Amygdala (tissue), 56 donors: ENCODE measurements at places on chromosomes 2 and 18.

DNA sequence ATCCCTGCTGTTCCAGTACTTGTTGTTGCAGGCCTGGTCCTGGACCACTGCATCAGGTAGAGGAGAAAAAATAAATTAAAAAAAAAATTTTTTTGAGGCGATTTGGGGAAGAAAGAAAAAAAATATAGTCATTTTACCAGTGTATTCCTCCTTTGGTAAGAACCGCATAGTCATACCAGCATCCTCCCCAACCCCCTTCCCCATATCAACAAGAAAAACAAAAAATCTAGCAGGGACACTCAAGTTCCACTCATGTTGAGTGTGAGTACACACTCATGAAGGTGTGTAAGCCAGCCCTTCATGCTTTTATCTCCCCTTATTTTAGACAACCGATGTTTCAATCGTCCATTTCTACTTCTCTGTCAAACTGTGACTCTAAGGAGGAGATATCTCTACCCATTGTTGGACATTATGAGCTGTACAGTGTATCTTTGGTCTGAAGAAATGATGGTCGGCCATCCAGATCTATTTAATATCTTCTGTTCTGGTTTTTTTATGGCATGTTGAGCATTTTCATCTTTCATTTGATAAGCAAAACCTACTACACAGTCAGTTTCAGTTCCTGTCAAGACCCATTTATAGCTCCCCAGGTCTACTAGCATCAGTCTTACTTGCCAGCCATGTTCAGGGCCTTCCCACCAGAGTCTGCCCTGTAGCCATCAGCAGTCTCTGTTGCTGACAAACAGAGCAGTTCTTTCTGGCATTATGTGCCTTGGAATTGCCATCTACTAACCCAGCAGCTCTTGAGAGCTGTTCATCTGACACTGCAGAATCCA lies 20.0 kb downstream of the ELP2 start:
- no peak for DNase-seq

DNA sequence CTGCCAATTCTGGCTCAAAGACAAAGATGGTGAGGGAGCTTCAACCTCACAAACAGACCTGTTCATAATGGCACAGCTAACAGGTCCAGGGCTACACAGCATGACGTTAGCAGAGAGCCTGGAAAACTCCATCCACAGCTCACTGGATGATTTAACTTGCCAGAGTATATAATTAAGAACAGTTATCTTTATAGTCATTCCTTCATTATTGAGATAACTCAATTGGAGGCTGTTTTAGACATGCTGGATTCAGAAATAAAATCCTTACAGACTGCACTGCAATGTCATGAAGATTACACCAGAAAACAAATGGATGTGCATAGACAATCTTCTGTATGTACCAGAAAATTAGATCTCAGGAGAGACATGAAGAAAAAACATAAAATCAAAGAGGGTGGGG lies 55.1 kb upstream of the LYPD1 start:
- no peak for DNase-seq

DNA sequence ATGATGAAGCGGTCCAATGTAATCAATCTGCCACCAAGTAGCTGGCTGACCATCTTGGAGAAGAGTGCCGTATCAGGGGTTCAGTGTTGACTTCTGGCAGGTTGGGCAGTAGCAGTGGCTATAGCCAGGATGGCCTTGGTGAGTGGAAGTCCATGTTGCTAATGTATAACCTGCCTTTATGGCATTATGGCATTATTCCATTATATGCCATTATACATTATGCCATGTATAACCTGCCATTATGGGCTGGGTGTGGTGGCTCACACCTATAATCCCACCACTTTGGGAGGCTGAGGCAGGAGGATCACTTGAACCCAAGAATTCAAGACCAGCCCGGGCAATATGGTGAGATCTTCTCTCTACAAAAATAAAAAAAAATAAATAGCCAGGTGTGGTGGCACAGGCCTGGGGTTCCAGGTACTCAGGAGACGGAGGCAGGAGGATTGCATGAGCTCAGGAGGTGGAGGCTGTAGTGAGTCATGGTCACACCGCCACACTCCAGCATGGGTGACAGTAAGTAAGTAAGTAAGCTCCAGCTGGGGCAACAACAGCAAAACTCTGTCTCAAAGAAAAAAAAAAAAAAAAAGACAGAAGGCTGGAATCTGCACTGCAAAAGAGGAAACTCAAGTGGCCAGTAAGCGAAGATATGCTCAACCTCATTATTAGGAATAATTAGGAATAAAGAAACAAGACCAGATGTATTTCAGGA lies 24.4 kb upstream of the EMILIN2 start:
- no peak for DNase-seq

- no peak for DNase-seq
Measured at GRCh38 chr2:204037286-204037685, 100.7 kb downstream of the ICOS start.

DNA sequence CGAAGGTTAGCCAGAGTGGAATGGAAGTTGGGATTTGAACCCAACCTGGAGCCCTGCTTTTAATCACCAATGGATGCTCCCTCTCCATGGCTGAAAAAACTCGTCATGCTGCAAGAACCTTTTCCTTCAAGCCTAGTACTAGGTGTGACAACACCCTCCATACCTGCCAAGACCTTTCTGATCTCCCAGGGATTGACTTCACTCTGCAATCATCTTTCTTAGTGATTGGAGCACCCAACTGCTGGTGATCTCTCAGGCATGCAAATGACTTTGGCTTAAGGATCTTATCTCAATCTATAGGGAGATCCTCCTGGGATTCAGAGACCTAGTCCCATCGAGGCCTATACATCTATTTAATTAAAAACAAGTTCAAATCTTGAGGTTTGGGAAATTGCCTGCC lies 23.5 kb upstream of the ITGB6 start:
- no peak for DNase-seq

DNA sequence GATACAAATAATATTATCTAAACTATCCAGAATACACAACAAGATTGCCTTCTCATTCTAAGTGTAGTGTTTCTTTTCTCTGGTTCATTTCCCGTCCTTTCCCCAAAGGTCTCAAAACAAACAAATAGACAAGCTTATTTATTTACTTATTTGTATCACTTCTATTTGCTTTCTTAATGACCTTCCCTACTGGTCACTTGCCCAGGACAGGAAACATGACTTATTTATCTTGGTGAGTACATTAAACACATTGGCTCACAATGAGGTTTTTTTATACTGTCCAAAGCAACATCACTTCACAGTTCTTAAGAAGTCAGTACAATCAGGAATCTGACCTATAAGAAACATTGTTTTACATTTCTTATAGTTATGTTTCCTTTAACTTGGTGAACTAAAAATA lies 123.3 kb upstream of the KYNU start:
- no peak for DNase-seq

- no peak for DNase-seq
Measured at GRCh38 chr2:169806586-169806985, 7.9 kb downstream of the SSB start.

GRCh38 chr2:128323555-128323931 lies 4.9 kb upstream of the HS6ST1 start:
- no peak for DNase-seq

GRCh38 chr2:151483546-151483945 lies 73.8 kb downstream of the RIF1 start:
- no peak for DNase-seq

DNA sequence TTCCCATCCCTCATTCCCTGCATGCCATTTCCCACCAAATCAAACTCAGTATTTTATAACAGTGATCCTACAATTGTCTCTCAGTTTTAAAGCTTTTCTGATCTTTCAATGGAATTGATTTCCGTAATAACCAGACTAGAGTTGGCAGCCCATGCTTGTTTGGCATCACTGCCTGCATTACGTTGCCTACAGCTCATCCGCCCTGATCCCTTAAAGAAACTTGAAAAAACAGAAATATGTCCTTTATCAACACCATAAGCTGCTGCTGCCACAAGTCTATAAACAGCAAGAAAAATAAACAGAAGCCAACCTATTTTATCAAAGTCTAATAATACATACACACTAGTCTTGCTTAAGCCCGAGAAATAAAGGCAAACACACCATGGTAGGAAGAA lies 331.0 kb downstream of the METTL4 start:
- no peak for DNase-seq

GRCh38 chr2:216696751-216697560 lies 1.6 kb upstream of the IGFBP5 start:
- DNase-seq = no peak

DNA sequence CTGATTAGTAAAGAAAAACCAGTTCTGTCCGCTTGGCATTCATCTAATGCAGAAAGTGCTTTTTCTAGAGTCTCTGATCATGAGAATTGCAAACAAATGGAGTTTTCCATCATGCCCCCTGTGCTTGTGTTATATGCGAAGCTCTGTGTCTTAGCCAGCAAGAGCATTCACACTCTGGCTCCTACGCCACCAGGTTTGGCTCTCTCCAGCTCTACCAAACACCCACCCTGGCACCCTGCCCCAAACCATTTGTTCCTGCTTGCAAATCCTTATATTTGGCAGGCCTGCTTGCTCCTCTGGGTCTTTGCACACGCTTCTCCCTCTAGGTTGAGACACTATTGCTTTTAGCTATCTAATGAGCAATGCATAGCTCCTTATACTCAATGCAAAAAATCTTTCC lies 204.1 kb upstream of the CYRIA start:
- DNase-seq = peak; percentile 31
